Caki2 (cell line): ENCODE measurements at places on chromosomes 11 and 22. TPM values are rescaled to one million over a fixed set of nuclear protein-coding genes. Genes with fewer than 3 reads are reported as not detected.

SLCO2B1 gene
- 5.0 and 15.6 TPM in 2 replicates for total RNA-seq

DNA sequence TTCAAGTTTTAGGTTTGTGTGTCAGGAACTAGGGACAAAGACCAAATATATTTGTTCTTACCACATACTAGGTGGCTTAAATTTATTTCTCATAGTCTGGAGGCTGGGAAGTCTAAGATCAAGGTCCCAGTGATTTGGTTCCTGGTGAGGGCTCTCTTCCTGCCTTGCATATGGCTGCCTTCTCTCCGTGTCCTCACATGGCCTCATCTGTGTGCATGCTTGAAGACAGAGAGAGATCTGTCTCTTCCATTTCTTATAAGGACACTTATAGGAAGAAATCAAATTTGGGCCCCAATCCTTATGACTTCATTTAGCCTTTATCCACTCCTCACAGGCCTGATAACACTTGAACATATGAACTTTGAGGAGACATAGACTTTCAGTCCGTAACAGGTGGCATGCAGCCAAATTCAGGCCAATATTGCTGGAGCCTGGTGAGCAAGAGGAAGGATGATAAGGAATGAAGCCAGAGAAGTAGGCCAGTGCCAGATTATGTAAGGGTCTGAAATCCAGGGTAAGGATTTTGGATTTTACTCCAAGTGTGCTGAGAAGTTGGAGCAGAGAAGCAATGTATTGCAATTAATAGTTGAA lies 35.1 kb downstream of the TTC17 start:
- no peak for DNase-seq

DNA sequence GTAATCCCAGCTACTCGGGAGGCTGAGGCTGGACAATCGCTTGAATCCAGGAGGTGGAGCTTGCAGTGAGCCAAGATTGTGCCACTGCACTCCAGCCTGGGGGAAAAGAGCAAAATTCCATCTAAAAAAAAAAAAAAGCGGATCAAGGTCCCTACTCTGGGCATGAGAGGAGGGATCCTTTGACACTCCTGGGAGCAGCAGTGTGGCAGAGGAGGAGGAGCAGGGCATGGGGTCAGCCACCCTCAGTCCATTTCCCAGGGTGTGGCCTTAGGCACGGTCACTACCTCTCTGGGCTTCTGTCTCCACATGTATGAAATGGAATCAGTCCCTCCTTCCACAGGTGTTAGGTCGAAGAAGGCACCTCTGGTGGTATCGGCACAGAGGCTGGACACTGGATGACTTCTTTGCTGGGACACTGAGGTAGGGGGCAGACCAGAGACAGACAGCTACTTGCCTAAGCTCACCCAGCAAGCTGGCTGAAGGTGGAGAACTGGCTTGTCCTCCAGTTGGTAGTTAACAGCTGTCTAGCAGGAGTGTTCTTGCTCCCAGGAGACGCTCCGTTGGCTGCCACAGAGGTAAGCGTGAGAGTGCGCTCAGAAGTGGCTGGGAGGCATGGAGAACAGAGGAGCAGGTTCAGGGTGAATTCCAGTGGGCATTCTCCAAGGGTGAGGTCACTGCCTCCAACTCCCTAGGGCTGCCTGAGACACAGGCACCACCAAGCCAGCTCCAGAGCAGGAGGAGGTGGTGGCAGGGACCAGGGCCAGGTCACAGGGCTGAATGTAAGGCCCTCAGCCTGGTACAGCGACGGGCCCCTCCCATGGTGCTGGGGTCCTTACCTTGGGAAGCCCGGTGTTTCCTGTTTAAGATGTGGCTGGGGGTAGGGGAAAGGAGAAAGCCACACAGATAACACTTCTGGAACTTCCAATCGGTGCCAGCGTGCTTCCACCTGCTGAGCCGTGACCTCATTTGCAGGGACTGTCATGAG lies 19.5 kb downstream of the TXN2 start:
- peak; percentile 96 for DNase-seq

DNA sequence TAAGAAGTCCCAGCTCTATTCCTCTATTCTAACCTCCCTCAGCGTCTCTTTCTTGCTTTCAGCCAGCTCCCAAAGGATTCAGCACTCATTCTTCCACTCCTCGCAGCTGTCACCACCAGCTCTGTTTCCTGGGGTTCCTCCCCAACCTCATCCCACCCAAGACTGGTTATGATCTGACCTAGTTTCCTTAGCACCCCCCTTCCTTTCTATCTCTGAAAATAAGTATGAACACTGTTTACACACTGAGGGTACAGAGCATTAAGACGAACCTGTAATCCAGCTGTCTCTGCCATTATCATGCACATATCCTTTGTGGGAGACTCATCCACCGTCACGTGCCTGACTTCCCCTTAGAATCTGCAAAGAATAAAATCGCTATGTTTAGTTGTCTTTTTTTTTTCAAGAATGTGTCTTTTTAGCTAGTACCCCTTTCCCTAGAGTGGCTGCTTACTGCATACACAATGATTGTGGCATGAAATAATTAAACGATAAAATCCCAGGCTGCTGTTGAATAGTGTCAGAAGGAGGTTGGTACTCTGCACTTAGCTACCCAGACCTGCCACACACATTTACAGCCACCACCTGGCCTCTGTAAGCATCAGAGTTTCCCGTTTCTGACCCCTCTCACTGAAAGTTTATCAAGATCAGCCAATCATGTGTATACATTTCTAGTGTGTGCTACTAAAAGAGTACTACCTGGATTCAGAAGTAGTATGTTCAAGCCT lies 26.9 kb upstream of the CSTF3 start:
- DNase-seq: no peak

RASSF10 gene
- 36.0 and 37.3 TPM in 2 replicates for total RNA-seq

GRCh38 chr22:24134090-24134846 lies 47.0 kb upstream of the SUSD2 start:
- no peak for DNase-seq
